ENCODE measurements at places on chromosomes 1 and 21.

DNA sequence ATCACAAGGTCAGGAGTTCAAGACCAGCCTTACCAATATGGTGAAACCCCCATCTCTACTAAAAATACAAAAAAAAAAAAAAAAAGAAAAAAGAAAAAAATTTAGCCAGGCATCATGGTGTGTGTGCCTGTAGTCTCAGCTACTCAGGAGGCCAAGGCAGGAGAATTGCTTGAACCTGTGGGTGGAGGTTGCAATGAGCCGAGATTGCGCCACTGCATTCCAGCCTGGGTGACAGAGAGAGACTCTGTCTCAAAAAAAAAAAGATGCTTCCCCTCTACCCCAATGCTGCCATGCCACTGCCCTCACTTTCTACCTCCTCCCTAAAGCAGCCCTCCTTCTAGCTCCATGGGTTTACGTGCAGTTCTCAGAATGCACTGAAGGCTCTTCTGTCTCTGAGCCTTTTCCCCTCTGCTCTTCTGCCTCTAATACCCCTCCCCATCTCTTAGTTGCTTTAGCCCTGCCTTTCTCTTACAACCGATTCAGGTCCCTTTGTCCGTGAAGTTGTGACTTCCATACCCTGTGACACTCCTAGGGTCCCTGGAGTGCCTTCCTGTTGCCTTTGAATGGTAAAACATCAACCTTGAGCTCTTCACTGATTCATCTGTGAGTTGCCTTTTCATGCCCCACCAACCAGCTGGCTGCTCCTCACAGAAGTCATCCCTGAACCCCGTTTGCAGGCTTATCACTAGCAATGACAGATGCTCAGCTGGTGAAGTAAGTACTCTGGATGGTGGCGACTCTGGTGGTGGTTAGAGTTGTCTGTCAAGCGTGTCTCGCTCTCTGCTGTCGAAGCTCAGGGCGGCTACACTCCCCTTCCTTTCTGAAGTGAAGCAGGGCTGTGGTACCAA, 234.9 kb downstream of the RHOU start:
- DNase-seq, result no peak

DNA sequence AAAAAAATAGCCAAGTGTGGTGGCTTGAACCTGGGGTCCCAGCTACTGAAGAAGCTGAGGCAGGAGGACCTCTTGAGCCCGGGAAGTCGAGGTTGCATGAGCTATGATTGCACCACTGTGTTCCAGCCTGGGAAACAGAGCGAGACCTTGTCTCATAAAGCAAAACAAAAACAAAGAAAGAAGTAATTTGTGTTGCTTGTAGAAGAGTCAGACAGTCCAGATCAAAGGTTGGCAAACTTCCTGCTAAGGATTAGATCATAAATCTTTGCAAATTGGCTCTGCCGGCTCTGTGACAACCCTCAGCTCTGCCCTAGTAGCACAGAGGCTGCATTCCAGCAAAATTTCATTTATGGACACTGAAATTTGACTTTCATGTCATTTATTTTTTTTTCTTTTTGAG, 19.0 kb upstream of the MFN2 start:
- DNase-seq, result no peak

DNA sequence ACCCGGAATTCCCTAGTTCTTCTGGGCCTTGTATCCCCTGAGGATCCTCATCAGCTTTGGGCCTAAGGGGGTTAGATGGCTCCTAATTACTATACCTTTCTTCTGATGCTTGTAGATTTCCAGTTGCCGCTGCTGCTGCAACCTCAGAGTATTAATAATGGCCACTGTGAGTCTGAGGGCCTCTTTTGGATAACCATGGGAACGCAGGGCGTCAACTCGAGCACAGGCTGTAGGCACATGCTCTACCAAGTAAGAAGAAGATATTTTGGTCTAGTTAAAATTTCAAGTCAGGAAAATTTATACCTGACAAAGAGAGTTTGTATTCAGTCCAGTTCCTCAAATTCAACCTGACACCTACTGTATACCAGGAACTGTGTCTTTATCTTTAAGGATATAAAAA, 28.2 kb downstream of the UROD start:
- no peak for DNase-seq

DNA sequence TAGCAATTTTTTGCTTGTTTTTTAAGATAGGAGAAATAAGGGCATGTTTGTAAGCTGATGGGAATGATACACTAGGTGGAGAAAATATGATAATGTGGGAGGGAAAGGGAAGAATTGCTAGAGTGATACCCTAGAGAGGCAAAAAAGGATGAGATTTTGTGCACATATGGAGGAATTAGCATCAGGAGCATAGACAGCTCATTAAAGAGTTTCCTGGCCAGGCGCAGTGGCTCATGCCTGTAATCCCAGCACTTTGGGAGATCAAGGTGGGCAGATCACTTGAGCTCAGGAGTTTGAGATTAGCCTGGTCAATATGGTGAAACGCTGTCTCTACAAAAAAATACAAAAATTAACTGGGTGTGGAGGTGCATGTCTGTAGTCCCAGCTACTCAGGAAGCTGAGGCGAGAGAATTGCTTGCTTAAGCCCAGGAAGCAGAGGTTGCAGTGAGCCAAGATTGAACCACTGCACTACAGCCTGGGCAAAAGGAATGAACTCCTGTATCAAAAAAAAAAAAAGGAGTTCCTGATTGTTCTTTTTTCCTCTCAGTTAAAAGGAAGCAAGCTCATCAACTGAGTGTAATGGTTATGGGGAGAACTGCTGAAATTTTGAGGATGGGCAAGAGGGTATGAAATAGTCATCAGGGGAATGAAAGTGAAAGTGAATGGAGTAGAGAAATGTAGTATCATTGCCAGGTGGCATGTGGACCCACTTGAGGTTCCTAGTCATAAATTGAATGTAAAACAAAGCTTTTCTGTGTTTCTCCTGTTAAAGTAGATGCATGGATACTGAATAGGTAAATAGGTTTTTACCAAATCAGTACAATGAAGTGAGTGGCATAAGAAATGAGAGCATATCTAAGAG, 35.5 kb downstream of the SH3GLB1 start:
- peak; percentile 26 for DNase-seq

DNA sequence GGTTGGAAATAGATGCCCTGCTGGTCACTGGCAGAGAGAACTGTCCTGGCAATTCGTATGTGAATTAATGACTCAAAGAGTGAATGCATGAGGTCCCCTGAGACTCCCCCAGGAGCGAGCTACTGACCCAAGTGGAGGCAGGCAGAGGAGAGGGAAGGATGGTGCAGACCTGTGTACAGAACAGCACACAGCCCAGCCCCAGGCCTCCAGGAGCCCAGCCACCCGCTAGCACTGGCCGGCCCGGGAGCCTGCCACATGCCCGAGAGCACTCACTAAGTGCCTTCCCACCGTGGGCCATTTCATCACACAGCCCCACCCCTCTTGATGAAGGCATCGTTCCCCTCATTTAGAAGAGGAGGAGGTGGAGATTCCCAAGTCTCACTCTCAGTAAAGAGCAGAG, 62.0 kb upstream of the IGSF21 start:
- DNase-seq, result no peak

DNA sequence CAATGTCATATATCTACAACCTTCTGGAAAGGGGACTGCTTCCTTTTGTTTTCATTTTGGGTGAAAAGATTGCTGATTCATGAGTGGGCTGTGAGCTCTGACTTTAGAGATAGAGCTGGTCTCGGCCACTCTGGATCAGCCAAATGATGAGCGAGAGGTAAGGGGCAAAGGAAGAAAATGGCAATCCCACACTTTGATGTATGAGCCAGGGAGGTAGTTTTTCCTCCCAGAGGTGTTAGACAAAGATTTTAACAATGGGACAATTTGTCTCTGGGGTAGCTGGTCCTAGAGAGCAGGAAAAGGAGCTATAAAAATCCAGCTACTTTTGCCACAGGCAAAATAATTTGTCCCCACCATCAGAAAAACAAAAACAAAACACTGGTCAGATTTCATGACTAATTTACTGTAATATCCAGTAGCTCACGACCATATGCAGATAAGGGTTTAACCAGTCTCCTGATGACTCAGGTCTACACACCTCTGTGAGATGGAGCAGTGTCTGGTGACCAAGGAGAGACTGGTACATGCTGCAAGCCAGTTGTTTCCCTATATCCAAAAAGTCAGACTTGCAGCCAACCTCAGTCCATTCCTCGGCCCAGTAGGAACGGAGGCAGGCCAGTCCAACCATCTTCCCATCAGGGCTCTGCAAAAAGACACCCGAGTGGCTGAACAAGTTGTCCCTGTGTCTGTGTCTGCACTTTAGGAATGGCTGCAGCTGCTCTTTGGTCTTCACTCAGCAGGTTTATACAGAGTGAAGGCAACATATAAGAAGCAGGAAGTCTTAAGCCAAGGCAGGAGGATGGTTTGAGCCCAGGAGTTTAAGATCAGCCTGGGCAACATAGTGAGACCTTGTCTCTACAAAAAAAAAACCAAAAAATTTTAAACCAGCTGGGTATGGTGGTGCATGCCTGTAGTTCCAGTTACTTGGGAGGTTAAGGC, 29.2 kb downstream of the DNASE2B start:
- DNase-seq, result no peak

- no peak for DNase-seq
Observed at GRCh38 chr1:22818061-22818770, 107.6 kb downstream of the EPHB2 start.

DNA sequence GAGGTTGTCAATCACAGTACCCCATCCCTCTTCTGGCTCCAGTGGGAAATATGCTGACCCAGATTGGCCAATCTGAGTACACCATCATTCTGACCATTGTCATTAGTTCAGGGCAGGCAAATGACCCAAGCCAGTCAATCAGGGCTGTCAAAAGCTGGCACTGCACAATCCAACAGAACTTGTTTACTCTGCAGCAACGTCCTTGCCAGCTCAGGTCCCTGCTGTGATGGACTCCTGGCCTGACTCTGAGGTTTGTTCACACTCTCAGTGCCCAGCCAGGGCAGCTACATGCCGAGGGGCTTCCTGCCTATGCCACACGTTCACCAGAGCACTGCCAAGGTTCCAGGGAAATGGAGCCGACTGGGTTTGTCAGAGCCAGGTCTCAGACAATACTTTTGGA, 14.7 kb upstream of the OVAAL start:
- no peak for DNase-seq

- no peak for DNase-seq
Observed at GRCh38 chr1:36400514-36400824, 2.8 kb upstream of the LSM10 start.

- no peak for DNase-seq
Observed at GRCh38 chr1:39116116-39116607, 88.3 kb upstream of the MACF1 start.

DNA sequence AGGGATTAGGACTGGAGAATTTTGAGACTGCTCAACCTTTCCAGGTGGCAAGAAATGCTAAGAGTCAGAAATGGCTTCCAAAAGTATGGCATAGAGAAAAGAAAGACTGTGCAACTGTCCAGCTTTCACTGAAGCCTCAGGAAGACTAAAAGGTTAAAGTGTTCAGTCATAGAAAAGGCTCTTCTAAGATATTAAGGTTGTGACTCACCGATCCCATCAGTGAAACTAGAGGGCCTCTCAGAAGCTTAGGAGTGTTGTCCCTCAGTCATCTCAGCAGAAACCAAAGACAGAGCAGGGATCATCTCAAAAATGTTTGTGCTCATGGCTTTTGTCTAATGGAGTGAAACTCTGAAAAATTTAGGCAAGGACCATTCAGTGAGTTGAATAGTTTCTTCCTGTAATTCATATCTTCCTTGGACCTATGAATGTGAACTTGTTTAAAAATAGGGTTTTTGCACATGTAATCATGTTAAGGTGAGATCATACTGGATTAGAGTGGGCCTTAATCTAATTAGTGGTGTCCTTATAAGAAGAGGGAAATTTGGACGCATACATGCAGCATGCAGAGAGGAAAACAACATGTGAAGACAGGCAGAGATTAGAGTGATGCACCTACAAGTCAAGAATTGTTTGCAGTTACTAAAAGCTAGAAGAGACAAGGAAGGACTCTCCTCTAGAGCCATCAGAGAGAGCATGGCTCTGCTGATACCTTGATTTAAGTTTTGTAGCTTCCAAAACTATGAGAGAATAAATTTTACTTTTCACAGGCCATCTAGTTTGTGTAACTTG, 71.3 kb downstream of the RPE65 start:
- DNase-seq, result no peak

GRCh38 chr21:32007456-32007855, 134.6 kb downstream of the HUNK start:
- no peak for DNase-seq

DNA sequence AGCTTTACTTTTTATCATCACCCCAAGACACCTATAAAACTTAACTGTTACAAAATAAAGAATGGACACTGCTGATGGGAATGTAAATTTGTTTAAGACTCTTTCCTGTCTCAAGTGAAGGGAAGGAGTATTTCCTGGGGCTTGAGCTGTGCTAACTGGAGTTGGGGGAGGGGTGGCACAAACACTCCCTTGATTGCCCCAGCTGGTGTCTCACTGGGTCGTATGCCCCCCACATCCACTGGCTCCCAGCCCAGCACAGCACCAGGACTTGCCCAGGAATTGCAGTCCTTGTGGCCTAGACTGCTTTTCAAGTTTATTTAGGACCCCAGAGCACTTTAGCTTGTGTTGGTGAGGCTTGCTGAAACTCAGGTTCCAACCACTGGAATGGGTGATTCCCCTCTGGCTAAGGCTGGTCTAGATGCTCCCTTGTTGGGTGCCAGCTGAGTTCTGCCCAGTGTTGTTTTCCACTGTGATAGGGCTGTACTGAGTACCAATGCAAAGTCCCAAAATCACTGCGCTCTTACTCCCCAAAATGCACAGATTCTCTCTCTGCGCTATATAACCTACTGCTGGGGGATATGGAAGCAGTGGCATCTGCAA, 49.1 kb upstream of the DR1 start:
- DNase-seq, result no peak

DNA sequence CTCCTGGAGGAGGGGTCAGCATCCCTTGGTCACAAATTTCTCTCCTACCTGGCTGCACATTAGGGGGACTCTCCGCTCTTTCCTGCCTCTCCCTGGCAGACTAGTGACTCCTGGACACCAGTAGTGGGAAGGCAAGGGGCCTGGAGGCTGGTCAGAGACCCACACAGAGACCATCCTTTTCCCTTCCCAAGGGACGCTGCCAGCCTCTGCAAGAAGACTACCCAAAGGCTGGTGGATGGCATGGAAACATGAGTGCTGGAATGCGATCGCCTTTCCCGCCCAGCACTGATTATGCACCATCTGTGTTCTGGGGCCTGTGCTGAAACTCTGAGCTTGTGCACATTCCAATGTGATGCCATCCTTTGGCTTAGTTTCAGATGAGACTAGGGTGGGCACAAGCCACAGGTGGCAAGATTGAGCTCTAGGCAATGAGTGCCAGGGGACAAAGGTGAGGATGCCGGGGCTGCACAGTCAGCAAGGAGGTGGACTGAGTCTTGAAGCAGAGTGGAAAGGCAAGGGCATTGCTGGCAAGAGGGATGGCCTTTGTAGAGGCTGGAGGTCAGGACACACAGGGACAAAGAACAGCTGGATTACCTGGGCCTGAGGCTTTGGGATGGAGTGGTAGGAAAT, 12.6 kb upstream of the EPS8L3 start:
- DNase-seq, result no peak

Data from CD4-positive, alpha-beta T cell treated with Interleukin-2 at 100 ng/mL for 4 hours (primary cell).